PC-9 (cell line): ENCODE measurements at places on chromosomes 13 and 19. TPM values are rescaled to one million over a fixed set of nuclear protein-coding genes. Genes with fewer than 3 reads are reported as not detected.
A peak's percentile ranks its signal among the peaks of the same experiment; 100 is the strongest.

The ZNF844 gene
- 4.9 and 6.6 TPM in 2 replicates for total RNA-seq

DNA sequence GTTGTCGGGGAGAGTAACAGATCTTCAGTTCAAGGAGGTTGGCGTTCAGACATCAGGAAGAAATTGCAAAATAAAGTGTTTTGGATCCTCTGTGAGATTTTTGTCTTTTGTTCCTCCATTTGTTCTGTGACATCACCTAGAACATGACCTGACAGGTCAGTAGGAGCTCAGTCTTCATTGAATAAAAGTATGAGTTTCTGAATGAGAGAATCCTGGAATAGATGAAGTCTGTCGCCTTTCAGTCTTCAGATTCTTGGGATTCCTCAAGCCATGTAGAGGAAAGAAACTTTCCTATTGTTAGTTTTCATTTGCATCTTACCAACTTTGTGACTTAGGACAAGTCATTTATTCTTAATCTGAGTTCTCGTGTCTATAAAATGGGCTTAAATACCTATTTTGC, 14.4 kb downstream of the ARHGAP35 start:
- no peak for DNase-seq

- no peak for DNase-seq
Measured at GRCh38 chr13:40371531-40372125, 294.8 kb downstream of the FOXO1 start.

GRCh38 chr19:3712663-3713611, 4.8 kb downstream of the TJP3 start:
- peak; percentile 55 for DNase-seq

GRCh38 chr13:48222358-48223301, 10.4 kb upstream of the ITM2B start:
- no peak for DNase-seq

DNA sequence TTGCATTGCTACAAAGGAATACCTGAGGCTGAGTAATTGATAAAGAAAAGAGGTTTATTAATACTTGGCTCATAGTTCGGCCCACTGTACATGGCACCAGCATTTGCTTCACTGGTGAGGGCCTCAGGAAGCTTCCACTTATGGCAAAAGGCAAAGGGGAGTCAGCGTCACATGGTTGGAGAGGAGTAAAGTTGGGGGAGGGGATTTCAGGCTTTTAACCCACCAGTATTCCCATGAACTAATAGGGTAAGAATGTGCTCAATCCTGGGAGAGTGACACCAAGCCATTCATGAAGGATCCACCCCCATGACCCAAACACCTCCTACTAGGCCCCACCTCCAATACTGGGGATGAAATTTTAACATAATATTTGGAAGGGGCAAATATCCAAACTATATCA, 82.5 kb upstream of the MYCBP2 start:
- DNase-seq: no peak

DNA sequence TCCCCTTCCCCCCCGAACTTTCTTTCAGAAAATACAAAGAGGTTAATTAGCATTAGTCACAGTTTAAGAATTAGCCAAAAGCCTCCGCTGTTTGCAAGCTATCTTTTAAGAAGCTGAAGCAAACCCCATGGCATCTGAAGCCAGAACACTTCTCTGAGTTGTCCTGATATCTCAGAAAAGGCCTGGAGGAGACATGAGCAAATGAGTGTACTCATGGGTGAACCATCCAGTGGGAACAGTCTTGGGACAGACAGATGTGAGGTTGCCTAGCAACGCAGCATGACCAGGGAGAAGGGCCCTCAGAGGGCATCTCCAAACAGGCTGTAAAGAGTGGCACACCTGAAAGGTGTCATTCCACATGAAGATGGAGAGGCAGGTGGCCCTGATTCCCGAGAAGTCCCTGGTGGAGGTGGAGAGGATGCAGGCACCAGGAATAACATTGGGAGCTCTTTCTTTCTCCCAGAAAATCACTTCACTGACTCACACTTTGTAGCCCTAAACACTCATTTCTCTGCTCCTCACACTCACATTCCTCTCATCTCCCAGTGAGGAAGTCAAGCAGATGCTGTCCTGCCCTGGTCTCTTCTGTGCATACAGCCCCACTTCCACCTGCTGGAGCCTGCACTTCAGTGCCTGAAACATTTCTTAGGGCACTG, 87.0 kb upstream of the TSHZ3 start:
- no peak for DNase-seq

- no peak for DNase-seq
Measured at GRCh38 chr13:101017123-101017872, 342.7 kb upstream of the TMTC4 start.

DNA sequence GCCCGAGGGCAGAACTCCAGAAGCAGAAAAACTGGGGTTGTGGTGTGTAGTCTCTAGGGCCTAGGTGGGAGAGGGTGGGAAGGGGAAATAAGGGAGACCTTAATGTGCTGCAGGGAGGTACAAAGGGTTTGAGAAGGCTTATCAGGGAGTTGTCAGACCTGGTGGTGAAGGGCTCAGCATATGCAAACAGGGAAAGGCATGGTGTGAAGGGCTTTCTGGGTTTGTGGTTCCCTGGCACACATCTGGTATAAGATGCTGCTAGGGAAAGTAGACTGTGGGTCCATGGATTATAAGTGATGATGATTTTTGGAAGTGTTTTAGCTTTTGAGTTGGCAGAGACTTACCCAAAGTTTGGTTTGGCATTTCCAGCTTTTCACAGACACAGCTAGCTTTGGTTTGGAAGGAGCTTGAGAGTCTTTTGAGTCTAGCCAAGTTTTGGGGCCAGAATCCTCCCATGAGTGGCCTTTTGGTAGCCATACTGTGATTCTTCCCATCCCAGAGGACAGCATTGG, 2.2 kb downstream of the TRIM28 start:
- no peak for DNase-seq

- DNase-seq: peak; percentile 3
Measured at GRCh38 chr13:72255908-72256307, 388.9 kb upstream of the DACH1 start.

DNA sequence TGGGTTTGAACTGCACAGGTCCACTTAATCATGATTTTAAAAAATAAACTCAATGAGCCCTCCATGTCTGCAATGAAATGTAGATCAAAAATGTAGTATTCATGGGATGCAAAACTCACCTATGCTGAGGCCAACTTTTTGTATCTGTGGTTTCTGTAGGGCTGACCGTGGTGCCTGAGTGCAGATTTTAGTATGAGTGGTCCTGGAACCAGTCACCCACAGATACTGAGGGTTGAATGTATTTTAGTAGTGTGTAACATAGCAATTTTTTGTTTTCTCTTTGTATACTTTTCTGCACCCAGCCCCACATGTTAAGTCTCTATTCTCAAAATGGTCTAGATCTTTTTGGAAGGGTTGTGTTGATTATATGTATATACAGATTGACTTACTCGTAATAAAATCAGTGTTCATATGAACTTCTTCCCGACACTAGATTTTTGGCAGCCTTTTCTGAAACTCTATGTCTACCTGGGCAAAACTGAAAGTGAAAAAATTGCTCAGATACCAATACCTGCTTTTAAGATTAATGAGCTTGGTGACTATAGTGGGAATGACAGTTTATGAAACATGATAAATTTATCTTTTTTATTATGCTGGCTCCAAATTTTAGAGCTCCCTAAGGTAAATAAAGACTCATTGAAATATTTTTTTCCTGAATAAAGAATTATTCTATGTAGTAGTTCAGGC, 51.6 kb downstream of the DNAJC15 start:
- DNase-seq: no peak

- DNase-seq: no peak
Measured at GRCh38 chr19:29927944-29928625, 14.0 kb upstream of the URI1 start.

The CERS1 gene
- 2.7 and 4.9 TPM in 2 replicates for total RNA-seq

- peak; percentile 60 for DNase-seq
Measured at GRCh38 chr19:56507446-56508289, at the start of gene ZNF471. TSS of gene ZNF471 (plus strand) at chr19:56507855. CDS start at chr19:56511572, 3,717 bp downstream.

The DYRK1B gene
- total RNA-seq: 29.9 and 39.5 TPM in 2 replicates

GRCh38 chr13:93169980-93170379, 56.6 kb upstream of the GPC6 start:
- peak; percentile 59 for DNase-seq

DNA sequence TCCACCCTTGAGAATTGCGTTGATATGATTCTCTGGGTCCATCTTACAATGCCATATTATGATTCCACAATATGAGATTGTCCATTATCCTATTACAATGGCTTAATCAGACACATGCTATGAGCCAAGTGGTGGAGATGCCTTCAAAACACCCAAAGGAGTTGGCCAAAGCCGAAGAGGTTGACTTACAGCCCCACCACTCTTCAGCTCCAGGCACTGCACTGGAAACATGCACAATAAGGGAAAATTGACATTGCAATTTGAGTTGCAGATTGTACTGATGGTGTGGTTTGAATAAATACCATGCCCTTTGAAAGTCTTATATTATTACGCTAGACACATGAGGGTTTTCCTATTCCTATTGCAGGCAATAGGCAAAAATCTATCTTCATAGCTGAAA, 75.4 kb upstream of the TNFSF11 start:
- DNase-seq: no peak

DNA sequence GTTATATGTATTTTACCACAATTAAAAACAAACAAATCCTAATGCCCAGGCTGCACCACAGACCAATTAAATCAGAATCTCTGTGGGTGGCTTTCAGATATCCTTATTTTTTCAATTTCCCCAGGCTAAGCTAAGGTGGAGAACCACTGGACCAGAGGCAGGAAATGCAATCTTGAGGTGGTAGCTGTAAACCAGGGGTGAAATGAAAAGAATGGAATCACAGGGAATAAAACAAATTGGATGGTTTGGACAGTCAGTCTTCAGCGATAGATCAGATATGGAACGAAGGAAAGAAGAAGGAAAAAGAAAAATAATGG, 215.4 kb downstream of the KCNRG start:
- DNase-seq: no peak

The MISP3 gene
- total RNA-seq: 6.7 and 10.5 TPM in 2 replicates

DNA sequence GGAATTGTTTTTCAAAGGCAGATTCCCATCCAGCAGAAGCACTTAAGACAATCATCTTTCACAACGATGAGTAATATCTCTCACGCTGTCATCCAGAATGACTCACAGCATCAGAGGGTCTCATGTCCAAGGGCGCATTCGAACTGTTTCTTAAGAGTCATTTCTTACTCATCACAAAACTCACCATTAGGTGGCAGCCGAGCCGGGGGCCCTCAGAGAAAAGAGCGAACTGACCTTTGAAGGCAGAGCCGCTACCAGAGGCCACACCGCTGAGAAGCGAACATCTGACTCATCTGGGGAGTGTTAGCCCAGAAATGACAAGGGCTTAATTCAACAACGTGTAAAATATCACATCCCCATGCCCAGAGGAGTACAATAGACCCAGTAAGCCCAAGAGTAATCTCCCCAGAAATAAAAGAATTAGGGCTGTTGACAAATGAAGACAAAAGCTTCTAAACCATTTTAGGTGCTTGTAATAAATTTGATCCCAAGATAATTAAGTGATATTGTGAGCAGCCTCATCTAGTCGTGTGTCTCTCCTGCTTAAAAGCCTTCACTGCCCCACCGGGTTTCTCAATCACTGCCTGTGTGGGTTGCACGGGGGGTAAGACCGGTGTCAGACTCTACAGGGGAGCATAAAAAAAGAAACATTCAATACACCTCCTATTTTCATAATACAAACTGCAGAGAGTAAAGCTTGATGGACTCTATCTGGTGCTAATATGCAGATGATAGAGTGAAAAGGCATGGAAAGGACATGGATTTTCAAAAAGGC, 96.2 kb downstream of the CYSLTR2 start:
- DNase-seq: peak; percentile 62

DNA sequence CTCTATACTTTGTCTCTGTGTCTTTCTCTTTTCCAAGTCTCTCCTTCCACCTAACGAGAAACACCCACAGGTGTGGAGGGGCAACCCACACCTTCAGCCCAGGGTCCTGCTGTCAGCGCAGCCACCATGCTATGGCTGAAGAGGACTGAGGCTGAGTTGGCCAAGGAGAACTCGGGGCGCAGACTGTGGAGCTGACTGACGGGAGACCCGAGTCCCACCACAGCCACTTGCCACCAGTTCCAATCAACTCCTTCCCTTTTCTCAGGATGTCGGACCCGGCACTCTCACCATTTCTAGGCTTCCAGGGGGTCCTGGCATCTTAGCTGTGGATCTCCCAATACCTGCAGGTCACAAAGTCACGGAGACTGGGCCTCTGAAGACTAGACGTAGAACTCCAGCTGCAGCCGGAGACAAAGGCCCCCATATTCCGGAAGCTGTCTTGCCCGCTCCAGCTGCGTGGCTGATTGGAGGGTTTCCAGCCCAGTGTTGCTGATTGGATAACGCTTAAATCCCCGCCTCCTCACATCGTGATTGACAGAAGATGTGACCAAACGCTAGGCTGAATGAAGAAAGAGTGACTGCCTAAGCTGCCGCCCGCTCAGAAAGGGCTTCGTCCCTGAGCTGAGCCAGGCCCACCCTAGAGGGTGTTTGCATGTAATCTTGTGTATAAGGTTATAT, 63.6 kb downstream of the ZNF429 start:
- DNase-seq: peak; percentile 91

The KL gene
- total RNA-seq: 1.2 and 1.4 TPM in 2 replicates

The SERTAD3 gene
- 35.9 and 41.4 TPM in 2 replicates for total RNA-seq

The KIR3DL2 gene
- total RNA-seq: not detected in 2 replicates

The BEST2 gene
- total RNA-seq: not detected in 2 replicates

GRCh38 chr13:25683056-25683455, 311.3 kb downstream of the ATP8A2 start:
- no peak for DNase-seq

DNA sequence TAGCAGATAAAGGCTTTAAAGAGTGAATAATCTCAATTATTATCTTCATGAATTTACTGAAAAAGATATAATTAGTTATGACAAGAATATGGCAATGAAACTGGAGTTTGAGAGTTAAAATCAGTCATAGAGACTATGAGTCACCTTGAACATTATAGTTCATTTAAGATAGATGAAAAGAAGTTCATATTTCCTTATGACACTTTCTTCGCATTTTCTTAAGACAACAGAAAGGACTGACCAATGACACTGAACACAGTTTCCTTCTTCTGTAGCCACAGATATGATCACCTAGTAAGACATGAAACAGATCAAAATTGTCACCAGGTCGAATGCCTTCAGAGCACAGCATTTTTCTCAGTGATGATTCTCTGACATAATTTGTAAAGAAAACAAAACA, 202.1 kb downstream of the KLF12 start:
- DNase-seq: no peak

GRCh38 chr13:43908156-43909126, 28.7 kb downstream of the LACC1 start:
- DNase-seq: peak; percentile 85
